ENCODE measurements at places on chromosomes 7 and 10.

GRCh38 chr10:71797533-71798307 is 24.4 kb upstream of the VSIR start:
- DNase-seq = no peak

DNA sequence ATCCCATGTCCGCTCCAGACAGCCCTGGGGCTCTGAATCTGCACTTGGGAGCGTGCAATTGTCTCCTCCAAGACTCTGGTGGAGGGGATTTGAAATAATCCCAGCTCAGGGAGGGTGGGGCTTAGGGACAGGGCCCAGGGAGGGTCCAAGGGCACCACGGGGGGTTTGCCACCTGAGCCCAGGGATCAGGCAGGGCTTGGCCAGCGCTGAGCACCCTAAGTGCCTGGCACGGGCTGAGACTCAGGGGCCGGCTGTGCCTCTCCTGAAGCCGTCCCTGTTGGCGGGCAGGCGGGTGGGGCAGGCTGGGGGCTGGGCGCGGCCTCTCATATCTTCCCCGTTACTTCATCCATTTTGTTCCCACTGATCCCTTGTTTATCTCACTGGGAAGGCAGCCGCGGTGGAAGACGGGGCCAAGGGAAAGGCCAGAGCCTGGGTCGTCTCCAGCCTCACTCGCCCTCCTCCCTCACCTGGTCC is 41.8 kb upstream of the ELN start:
- no peak for DNase-seq

DNA sequence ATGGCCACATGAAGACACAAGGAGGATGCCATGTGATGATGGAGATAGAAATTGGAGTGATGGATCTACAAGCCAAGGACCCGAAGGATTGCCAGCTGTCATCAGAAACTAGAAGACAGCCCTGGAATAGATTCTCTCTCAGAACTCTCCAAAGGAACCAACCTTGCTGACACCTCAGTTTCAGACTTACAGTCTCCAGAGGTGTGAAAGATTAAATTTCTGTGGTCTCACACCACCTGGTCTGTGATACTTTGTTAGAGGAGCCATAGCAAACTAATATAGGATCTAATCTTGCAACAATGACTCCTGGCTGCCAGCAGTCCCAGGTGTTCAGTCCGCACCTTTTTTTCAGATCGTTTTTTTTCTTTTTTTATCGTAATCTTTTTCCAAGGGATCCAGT is 647.3 kb upstream of the GHITM start:
- no peak for DNase-seq

DNA sequence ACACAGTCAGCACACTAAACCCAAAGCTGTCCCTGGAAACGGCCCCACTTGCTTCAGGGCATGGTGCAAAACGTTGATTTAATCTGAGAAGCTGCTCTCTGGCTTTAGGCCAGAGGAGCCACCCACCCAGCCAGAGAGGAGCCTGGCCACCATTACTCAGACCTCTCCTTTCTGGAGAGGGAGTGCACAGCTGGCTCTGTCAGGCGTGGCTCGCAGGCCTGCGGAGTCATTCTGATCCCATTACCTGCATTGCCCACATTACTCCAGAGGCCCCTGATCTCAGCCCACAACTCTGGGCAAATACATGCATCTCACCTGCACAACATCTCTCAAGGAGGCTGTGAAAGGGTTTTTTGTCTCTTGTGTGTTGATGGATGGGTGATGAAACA is 370.0 kb upstream of the IGFBP3 start:
- no peak for DNase-seq

GRCh38 chr10:32788359-32788758 is 169.7 kb downstream of the ITGB1 start:
- no peak for DNase-seq
